ENCODE measurements at places on chromosomes 7 and 10. TPM values are rescaled to one million over a fixed set of nuclear protein-coding genes. Genes with fewer than 3 reads are reported as not detected.

- no peak for DNase-seq
Measured at GRCh38 chr10:12603766-12604470, 254.6 kb downstream of the CAMK1D start.

DNA sequence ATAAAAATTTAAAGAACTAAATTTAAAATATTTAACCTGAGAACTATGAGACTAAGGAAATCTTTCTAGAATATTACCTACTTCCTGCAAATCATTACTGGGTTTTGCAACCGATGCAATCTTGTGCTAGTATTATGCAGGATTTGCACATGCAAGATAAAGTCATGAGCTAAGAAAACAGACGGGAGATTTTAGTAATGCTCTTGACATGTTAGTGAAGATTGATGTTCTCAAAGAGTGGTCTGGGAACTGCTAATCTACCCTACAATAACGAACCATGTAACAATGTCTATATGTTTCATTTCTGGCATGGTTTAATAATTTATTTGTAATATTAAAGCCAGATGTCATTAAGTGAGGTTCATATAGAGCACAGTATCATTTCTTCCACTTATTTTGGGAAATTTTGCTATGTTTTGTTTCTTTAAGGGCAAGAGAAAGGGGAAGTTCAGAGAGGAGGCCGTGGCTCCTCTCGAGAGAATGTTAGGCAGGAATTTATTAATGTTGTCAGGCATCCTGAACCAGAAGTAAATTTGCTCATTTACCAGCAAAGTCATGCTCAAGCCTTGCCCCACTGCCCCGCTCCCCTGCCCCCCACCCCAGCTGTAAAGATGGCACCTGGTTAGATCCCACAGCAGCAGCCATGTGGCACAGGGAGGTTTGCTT lies 22.8 kb downstream of the LRRC17 start:
- DNase-seq, result no peak

- no peak for DNase-seq
Measured at GRCh38 chr10:54749623-54750022, 51.4 kb downstream of the PCDH15 start.

TSPAN12 gene
- total RNA-seq, result 56.9 TPM

ANLN gene
- 3.4 TPM for total RNA-seq

NRF1 gene
- 9.0 TPM for total RNA-seq

All from Right ventricle myocardium superior (tissue), 1 donor.